ENCODE measurements at places on chromosomes 7 and 10.

- DNase-seq, result no peak
These were observed 349.6 kb upstream of the MKI67 start for GRCh38 chr10:128475686-128476367.

DNA sequence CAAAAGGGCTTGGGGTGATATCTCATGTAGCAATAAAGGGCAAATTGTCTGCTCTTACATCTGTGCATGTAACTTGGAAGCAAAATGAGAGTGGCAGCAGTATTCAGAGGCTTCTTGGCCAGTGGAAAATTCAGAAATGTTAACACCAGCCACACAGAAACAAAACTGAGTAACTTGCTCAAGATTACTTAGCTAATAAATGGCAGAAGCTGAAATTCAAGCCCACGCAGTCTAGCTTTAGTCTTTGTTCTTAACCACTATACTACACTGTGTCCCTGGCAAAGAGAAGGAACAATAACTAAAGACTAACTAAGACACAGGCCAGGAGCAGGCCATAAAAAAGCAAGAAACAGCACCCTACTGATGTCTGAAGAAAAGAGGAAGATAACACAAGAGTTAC lies 185.9 kb upstream of the ASAH2 start:
- no peak for DNase-seq

GRCh38 chr7:34823650-34824258 lies 165.7 kb downstream of the NPSR1 start:
- no peak for DNase-seq

GRCh38 chr7:101164071-101164840 lies 1.1 kb downstream of the VGF start:
- DNase-seq, result no peak

- DNase-seq, result no peak
These were observed 730.5 kb downstream of the INHBA start for GRCh38 chr7:40972426-40972825.

GRCh38 chr7:151176401-151176800 lies 8.9 kb upstream of the GBX1 start:
- no peak for DNase-seq

DNA sequence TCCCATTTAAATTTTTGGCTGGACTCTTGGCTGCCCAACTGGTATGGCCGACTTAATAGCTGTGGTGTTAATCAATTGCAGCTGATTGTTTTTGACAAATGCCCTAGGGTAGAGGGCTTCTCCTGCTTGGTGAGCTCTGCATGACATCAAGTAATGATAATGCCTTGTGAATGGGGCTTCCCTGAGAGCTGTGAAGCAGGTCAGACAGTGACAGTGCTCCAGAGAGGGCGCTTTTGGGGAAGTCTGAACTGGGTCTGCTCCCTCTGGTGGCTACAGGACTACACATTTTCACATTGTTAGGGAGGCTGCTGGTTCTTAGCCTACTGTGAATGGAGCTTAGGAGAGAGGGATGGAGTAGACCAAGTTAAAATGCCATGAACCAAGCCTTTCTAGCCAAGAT lies 98.8 kb downstream of the SDK1 start:
- DNase-seq, result no peak

- no peak for DNase-seq
These were observed 638 bp downstream of the METTL27 start for GRCh38 chr7:73841689-73842066.

DNA sequence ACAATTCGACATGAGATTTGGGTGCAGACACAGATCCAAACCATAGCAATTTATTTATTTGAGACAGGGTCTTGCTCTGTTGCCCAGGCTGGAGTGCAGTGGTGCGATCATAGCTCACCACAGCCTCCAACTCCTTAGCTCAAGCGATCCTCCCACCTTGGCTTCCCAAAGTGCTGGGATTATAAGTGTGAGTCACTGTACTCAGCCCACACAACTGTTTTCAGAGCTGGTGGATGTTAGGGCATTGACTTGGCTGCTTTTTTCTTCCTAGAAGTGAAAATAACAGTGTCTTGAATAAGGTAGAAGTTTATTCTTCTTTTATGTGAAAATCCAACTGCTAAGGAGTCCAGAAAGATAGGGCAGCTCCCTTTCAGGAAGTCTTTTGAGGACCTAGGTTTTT lies 132.1 kb downstream of the CCDC3 start:
- no peak for DNase-seq

DNA sequence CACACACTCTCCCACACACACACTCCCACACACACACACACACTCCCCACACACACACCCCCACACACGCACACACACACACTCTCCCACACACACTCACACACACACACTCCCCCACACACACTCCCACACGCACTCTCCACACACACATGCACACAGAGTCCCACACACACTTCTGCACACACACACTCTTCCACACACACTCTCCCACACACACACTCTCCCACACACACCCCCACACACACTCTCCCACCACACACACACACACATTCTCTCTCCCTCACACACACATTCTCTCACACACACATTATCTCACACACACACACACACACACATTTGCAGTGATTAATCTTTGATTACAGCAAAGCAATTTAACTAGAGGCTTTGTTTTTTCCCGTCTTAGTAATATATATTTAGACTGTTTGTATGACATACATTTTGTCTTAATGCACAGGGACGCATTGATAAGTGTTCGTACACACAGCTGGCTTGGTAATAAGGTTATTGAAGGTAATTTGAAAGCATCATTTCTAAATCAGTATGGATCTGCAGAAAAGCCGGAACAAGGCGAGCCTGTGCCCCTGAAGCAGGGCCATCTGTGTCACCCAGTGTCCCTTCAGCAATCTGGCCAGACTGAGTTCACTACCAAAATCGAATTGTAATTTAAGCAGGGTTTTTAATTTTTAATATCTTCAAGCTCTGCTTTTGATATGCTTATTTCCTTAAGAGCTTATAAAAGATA lies 69.9 kb upstream of the SH2B2 start:
- DNase-seq, result no peak
